ENCODE measurements at places on chromosomes 6 and 20. TPM values are rescaled to one million over a fixed set of nuclear protein-coding genes. Genes with fewer than 3 reads are reported as not detected.

Gene OOEP
- total RNA-seq = not detected

Gene PAX1
- total RNA-seq = not detected

Gene ZNF343
- total RNA-seq = 12.8 TPM

Gene CGA
- total RNA-seq = not detected

Gene GSTA3
- total RNA-seq = not detected

Gene CAPN11
- total RNA-seq = 1.6 TPM

Gene PMEPA1
- 11.3 TPM for total RNA-seq

Gene METTL24
- total RNA-seq = not detected

Gene RALGAPA2
- total RNA-seq = 82.7 TPM

Gene KCNK16
- not detected for total RNA-seq

Gene MATN4
- total RNA-seq = not detected

Gene TRPC4AP
- total RNA-seq = 101 TPM

Gene GJA10
- not detected for total RNA-seq

Gene PTCRA
- total RNA-seq = not detected

Gene NKX2-2
- not detected for total RNA-seq

Gene PTP4A1
- 81.5 TPM for total RNA-seq

Gene DPM1
- 91.2 TPM for total RNA-seq

Gene PLCB1
- 74.5 TPM for total RNA-seq

Gene LY6G6C
- not detected for total RNA-seq

Gene THEMIS
- total RNA-seq = not detected

Gene RAB32
- total RNA-seq = 103 TPM

Gene MEP1A
- not detected for total RNA-seq

Gene HLA-DQB1
- not detected for total RNA-seq

Gene DBNDD2
- total RNA-seq = 14.1 TPM

Gene HRH3
- total RNA-seq = not detected

Gene TINAG
- not detected for total RNA-seq

Gene C6orf132
- not detected for total RNA-seq

Gene POU5F1
- not detected for total RNA-seq

Gene APCDD1L
- 0.40 TPM for total RNA-seq

Gene BANF2
- total RNA-seq = not detected

Gene SLC17A3
- total RNA-seq = not detected

Gene ASIP
- total RNA-seq = not detected

Gene ENPP5
- total RNA-seq = not detected

Gene POM121L2
- not detected for total RNA-seq

Gene ASXL1
- 79.7 TPM for total RNA-seq

Gene FOXS1
- not detected for total RNA-seq

Measured in thoracic aorta endothelial cell (primary cell).